Retinal pigment epithelial cell (primary cell): ENCODE measurements at places on chromosomes 11 and 22.

DNA sequence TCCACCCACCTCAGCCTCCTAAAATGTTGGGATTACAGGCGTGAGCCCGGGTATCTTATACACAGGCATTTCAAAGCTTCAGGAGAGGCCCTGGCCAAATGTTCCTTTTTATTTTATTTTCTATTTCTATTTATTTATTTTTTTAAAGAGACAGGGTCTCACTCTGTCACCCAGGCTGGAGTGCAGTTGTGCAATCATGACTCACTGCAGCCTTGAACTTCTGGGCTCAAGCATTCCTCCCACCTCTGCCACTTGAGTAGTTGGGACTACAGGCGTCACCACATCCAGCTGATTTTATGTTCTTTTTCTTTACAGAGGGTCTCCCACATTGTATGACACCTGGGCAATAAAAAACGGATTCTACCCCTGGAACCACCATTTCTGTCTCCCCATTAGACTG, 71.2 kb downstream of the FBXO7 start:
- no peak for DNase-seq

DNA sequence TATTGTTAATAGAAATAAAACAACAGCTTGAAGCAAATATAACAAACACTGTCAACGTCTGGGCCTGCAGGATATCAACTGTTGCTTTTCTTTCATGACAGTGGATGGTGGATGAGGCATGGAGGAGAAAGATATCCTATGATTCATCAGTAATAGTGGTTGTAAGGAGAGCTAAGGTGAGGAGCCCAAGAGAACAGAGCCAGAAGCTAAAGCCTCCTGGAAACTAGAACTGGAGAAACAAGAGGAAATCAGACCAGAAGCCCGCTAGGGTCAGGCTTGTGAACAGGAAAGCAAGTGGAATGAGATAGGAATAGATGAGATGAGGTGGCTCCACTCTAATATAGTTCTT, 37.7 kb upstream of the MMP12 start:
- DNase-seq, result no peak

GRCh38 chr11:93517041-93517440, 26.1 kb downstream of the SMCO4 start:
- DNase-seq, result no peak

DNA sequence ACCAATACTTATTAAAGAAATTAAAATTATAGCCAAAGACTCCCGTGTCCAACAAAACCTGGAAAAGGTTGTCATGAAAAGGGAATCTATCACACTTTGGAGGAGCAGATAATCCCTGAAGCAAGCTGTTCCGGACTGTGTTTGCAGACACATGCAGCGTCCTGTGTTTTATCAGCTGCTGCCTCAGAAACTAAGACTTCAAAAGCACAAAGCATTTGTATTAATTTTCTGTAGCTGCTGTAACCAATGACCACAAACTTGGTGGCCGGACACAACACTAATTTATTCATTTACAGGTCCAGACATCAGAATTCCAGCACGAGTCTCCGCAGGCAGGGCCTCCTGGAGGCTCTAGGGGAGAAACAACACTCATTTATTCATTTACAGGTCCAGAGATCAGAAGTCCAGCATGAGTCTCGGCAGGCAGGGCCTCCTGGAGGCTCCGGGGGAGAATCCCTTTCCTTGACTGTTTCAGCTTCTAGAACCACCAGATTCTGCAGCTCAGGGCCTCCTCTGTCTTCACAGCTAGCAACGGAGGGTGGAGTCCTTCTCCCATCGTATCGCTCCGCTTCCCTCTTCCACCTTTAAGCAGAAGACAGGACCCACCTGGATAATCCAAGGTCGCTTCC, 465.3 kb downstream of the BRD1 start:
- DNase-seq, result no peak

- no peak for DNase-seq
Measured at GRCh38 chr11:4975436-4975835, 19.2 kb upstream of the OR51L1 start.

DNA sequence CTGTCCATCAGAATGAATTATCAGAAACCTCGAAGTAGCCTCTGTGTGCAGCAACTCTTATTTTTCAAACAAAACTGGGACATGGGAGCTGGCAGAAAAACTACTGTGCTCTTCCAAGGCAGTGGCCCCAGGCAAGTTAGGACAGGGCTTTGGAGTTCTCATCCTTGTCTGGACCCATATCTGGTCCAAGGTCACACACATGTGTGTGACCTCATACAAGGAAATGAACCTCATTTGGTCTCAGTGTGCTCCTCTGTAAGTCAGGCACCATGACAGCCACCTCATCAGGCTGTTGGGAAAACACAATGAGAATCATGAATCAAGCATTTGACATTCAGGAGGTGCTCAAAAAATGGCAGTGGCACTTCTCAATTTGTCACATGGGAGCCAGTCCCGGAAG, 25.8 kb downstream of the LARGE1 start:
- no peak for DNase-seq

DNA sequence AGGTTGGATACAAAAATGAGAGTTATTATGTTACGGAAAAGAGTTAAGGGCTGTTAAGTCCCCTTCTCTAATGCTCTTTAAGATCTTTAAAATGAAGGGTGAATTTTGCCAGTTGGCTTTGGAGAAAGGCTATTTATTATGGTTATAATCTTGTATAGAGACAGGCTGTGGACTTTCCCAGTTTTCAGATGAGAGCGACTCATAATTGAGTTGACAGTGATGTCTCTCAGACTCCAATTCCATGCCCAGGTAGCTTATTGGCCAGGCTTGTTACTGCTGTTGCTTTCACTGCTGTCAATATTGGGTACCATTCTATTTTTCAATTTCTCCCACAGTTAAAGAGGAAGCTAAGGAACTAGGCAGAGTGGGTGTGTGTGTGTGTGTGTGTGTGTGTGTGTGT, 13.1 kb downstream of the ENDOD1 start:
- no peak for DNase-seq

DNA sequence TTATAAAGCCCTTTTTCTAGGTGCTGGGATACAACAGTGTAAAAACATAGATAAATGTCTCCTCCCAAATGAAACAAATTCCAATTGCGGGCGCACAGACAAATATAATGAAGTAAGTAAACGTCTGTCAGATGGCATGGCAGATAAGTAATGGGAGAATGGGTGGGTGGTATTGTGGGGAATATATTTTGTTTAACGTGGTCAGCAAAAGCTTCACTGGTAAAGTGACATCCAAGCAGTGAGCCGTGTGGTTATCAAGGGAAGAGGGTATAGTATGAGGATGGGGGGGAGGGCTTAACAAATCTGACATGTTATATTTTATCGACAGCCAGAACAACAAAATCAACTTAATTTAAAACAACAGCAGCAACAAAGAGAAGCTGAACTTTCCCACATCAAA, 1.2 kb downstream of the SVIP start:
- no peak for DNase-seq
